ENCODE measurements at places on chromosomes 2 and 18. TPM values are rescaled to one million over a fixed set of nuclear protein-coding genes. Genes with fewer than 3 reads are reported as not detected.

NT5C1B gene
- total RNA-seq = not detected

FBXO48 gene
- 0.90 TPM for total RNA-seq

RAPGEF4 gene
- total RNA-seq = 1.4 TPM

SERPINB3 gene
- not detected for total RNA-seq

TCF23 gene
- total RNA-seq = 0.20 TPM

MSGN1 gene
- total RNA-seq = not detected

COL4A3 gene
- 20.9 TPM for total RNA-seq

ALPG gene
- total RNA-seq = not detected

ZEB2 gene
- total RNA-seq = 23.3 TPM

GRCh38 chr2:67048314-67048713 is 348.8 kb upstream of the ETAA1 start:
- H3K36me3 ChIP-seq = no peaks in the 10 kb centered on the region
- H3K27ac ChIP-seq = no peak overlapping the region
- DNase-seq = no peak

GRCh38 chr2:234377761-234378391 is 119.0 kb downstream of the ARL4C start:
- H3K36me3 ChIP-seq = no peaks in the 10 kb centered on the region
- H3K4me3 ChIP-seq = no peak overlapping the region
- no peak overlapping the region for H3K27ac ChIP-seq
- no peak for DNase-seq
- no peaks in the 10 kb centered on the region for H3K4me1 ChIP-seq

DNA sequence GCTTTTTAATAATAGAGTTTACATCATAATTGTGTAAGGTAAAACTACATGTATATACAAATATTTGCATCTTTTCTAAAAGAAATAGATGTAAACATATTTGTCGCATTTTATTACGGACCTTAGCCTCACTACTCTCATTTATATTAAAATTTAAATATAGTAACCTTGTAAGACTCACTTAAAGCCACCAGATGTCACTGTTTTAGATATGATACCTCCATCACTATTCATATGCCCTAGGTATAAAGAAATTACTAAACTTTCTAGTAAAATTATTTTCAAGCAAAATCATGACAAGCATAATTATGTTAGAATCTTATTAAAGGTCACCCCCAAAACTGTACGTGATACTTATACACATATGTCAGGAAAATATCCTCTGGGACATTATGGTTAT is 674.3 kb upstream of the REG3G start:
- H3K36me3 ChIP-seq = no peaks in the 10 kb centered on the region
- no peak overlapping the region for H3K27ac ChIP-seq
- DNase-seq = no peak
- no peaks in the 10 kb centered on the region for H3K4me1 ChIP-seq

GRCh38 chr2:135154962-135155361 is 102.9 kb downstream of the RAB3GAP1 start:
- H3K4me1 ChIP-seq = no peaks in the 10 kb centered on the region
- peaks cover 100% of the 10 kb centered on the region for H3K36me3 ChIP-seq
- no peak overlapping the region for H3K27ac ChIP-seq
- no peak overlapping the region for H3K4me3 ChIP-seq
- H3K27me3 ChIP-seq = no peaks in the 10 kb centered on the region
- DNase-seq = no peak

GRCh38 chr2:98759827-98760625 is 29.1 kb upstream of the MGAT4A start:
- H3K27ac ChIP-seq = no peak overlapping the region
- H3K4me1 ChIP-seq = no peaks in the 10 kb centered on the region
- no peaks in the 10 kb centered on the region for H3K27me3 ChIP-seq
- no peak for DNase-seq
- H3K4me3 ChIP-seq = no peak overlapping the region

DNA sequence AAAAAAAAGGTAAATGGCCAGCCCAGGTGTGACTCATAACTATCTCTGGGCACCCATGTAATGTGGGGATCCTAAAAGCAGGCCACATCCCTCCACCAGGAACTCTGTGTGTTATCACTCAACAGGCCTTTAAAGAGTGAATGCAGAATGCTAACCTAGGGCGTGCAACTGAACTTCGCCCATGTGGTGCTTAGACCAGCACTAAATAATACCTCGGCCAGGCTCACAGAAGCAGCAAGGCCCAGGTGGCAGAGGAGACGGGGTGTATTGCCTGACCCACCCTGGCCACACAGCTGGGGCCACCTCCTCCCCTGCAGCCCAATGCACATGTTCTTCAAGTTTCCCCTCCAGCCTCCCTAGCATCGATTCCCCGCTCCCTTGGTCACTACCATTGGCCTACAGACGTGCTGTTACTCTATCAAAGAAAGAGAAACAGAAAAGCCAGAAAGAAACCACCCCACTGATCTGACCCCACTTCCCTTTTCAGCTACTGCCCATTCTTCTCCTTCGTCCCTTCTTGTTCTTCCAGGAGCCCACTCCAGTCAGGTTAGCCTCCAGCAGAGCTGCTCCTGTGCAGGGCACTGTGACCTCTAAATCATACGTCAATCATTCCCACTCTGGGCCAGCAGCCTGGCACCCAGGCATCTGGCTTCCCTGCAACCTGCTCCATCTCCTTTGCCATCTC is 22.0 kb downstream of the FAM178B start:
- H3K36me3 ChIP-seq = no peaks in the 10 kb centered on the region
- H3K4me1 ChIP-seq = no peaks in the 10 kb centered on the region
- H3K27me3 ChIP-seq = no peaks in the 10 kb centered on the region
- H3K27ac ChIP-seq = no peak overlapping the region

- no peak for DNase-seq
- H3K36me3 ChIP-seq = no peaks in the 10 kb centered on the region
- H3K27me3 ChIP-seq = peaks cover 97% of the 10 kb centered on the region
- H3K27ac ChIP-seq = no peak overlapping the region
Measured at GRCh38 chr2:44929159-44929734, 12.3 kb upstream of the SIX3 start.

- no peak for DNase-seq
- no peaks in the 10 kb centered on the region for H3K27me3 ChIP-seq
- peaks cover 76% of the 10 kb centered on the region for H3K4me1 ChIP-seq
- H3K27ac ChIP-seq = peak overlapping the region; percentile 95
- peak overlapping the region; percentile 17 for H3K4me3 ChIP-seq
Measured at GRCh38 chr18:3209859-3210569, 9.8 kb downstream of the MYOM1 start.

DNA sequence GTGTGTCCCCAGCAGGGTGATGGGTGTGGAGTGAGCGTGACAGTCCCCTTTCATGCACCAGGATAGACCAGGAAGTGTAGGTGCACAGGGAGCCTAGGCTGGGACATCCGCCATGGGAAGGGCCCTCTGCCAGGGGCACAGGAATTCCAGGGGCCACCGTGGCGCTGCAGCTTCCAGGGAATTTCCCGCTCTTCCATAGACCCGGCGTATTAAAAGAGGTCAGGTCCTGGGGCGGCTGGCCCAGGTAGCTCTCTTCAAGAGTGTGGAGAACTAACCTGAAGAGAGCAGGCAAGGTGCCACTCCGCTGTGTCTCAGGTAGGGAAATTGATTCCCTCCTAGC is 42.0 kb downstream of the ATP6V1C2 start:
- no peak overlapping the region for H3K4me3 ChIP-seq
- no peak overlapping the region for H3K27ac ChIP-seq

- H3K36me3 ChIP-seq = peaks cover 13% of the 10 kb centered on the region
- peaks cover 34% of the 10 kb centered on the region for H3K4me1 ChIP-seq
- H3K4me3 ChIP-seq = peak overlapping the region; percentile 92
- no peaks in the 10 kb centered on the region for H3K27me3 ChIP-seq
Measured at GRCh38 chr2:3377279-3377611, 373 bp downstream of the EIPR1 start.

DNA sequence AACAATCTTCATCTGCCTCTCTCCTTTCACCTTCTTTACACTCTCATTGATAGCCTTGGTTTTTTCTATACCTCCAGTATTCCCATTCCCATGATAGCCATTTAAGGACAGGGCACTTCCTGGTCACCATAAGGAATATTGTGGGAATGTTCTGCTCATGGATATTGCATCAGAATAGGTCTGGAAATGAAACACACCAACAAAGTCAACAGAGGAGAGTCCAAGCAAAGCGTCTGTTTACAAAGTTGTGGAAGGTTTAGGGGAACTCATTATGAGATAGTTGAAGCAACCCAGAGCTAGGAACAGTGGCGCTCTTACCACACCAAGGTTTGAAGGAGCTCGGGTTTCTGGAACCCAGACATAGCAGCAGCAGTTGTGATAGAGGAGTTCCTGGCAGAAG is 150.3 kb upstream of the TNP1 start:
- H3K27me3 ChIP-seq = no peaks in the 10 kb centered on the region
- H3K4me3 ChIP-seq = no peak overlapping the region
- H3K27ac ChIP-seq = no peak overlapping the region

DNA sequence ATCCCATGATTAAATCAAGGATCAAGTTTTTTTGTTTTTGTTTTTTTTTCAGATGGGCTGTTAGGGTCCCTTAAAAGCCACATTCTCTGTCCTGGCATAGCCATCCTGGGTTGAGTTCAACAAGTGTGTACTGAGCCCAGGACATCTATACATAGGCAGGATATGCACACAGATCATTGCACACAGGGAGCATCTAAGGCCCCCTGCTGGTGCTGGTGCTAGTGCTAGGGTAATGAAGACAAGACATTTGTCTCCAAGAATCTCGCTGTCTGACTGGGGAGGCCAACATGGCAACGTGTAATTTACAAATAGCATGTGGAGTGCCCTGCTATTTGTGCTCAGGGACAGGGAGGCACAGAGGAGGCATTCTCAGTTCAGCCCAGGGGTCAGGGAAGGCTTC is 124.5 kb downstream of the VAPA start:
- H3K4me3 ChIP-seq = no peak overlapping the region
- no peaks in the 10 kb centered on the region for H3K4me1 ChIP-seq
- H3K36me3 ChIP-seq = no peaks in the 10 kb centered on the region
- no peak overlapping the region for H3K27ac ChIP-seq

DNA sequence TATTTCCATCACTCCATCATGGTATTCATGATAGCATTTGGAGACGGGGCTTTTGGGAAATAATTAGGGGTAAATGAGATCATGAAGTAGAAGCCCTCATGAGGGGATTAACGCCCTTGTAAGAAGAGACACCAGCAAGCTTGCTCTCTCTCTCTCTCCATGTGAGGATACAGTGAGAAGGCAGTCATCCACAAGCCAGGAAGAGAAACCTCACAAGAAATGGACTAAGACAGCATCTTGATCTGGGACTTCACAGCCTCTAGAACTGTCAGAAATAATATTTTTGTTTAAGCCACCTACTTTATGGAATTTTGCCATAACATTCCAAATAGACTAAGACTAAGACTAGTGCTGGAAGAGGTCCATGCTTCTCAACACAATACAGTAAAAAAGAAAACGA is 464.6 kb upstream of the GCFC2 start:
- H3K36me3 ChIP-seq = no peaks in the 10 kb centered on the region
- no peak overlapping the region for H3K27ac ChIP-seq
- no peak for DNase-seq
- H3K4me1 ChIP-seq = no peaks in the 10 kb centered on the region

DNA sequence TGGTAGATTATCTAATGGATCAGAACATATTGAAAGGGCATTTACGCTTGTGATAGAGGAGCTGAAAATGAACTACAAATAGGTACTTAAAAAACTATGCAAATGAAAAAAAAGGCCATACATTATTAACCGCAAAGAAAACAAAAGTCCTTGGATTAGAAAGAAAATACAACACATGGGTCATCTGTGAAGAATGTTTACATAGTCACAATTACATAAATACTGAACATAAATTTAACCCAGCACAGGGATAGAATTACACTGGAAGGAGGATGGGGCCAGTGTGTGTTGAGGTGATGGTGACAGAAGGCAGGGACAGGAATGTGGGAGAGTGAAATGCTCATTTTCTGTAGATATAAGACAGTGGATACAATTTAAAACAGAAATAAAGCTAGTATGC is 6.6 kb downstream of the NTSR2 start:
- no peaks in the 10 kb centered on the region for H3K27me3 ChIP-seq
- H3K36me3 ChIP-seq = no peaks in the 10 kb centered on the region
- peaks cover 10% of the 10 kb centered on the region for H3K4me1 ChIP-seq
- no peak for DNase-seq
- H3K4me3 ChIP-seq = no peak overlapping the region
- H3K27ac ChIP-seq = no peak overlapping the region

GRCh38 chr2:201879996-201880395 is 73.7 kb downstream of the CDK15 start:
- H3K4me3 ChIP-seq = no peak overlapping the region
- H3K36me3 ChIP-seq = no peaks in the 10 kb centered on the region
- H3K4me1 ChIP-seq = peaks cover 38% of the 10 kb centered on the region
- peak overlapping the region; percentile 46 for H3K27ac ChIP-seq

- H3K27me3 ChIP-seq = no peaks in the 10 kb centered on the region
- no peaks in the 10 kb centered on the region for H3K4me1 ChIP-seq
- no peaks in the 10 kb centered on the region for H3K36me3 ChIP-seq
- no peak for DNase-seq
- no peak overlapping the region for H3K4me3 ChIP-seq
Measured at GRCh38 chr2:7539760-7540159, 622.5 kb downstream of the RNF144A start.

DNA sequence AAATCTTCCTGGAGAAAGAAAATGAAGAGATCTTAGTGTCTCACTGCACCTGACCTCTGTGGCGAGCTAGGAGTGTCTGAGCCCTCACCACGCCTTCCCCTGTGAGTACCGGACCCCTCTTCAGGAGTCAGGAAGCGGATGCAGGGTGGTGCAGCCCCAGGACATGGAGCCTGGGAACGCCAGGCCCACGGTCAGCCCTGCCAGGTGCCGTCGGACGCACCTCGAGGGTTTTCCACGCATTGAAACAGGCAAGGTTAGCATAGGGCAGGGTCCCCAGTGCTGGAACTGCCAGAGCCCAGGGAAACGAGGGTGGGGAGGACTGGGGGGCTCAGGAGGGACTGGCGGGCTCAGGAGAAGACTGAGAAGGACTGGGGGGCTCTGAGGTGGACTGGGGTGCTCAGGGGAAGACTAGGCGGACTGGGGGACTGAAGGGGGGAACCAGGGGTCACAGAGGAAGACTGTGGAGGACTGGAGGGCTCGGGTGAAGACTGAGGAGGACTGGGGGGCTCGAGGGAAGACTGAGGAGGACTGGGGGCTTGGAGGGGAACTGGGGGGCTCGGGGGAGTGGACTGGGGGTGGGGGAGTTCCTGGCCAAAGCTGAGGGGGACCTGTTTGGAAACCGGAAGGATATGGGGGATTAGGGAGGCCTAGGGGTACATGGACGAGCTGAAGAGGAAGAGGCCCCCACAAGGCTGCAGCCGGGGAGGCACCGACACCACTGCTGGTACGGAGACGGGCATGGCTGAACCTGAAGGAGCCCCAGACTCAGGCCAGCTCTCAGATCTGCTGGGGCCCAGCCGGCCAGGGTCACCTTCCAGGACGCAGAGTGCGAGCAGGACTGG is 65.2 kb upstream of the SNTG2 start:
- H3K27ac ChIP-seq = no peak overlapping the region
- H3K4me1 ChIP-seq = no peaks in the 10 kb centered on the region
- H3K4me3 ChIP-seq = no peak overlapping the region
- H3K27me3 ChIP-seq = peaks cover 2% of the 10 kb centered on the region

GRCh38 chr2:137523931-137524330 is 440.3 kb upstream of the HNMT start:
- H3K27ac ChIP-seq = no peak overlapping the region
- H3K36me3 ChIP-seq = no peaks in the 10 kb centered on the region
- DNase-seq = no peak
- no peaks in the 10 kb centered on the region for H3K27me3 ChIP-seq
- no peaks in the 10 kb centered on the region for H3K4me1 ChIP-seq
- no peak overlapping the region for H3K4me3 ChIP-seq

- H3K4me1 ChIP-seq = peaks cover 9% of the 10 kb centered on the region
- H3K36me3 ChIP-seq = no peaks in the 10 kb centered on the region
- no peak for DNase-seq
- H3K27me3 ChIP-seq = no peaks in the 10 kb centered on the region
- H3K27ac ChIP-seq = no peak overlapping the region
Measured at GRCh38 chr2:202109139-202109736, 36.2 kb downstream of the KIAA2012 start.

GRCh38 chr2:157032017-157032416 is 225.5 kb upstream of the GALNT5 start:
- no peaks in the 10 kb centered on the region for H3K4me1 ChIP-seq
- H3K27ac ChIP-seq = no peak overlapping the region
- no peak overlapping the region for H3K4me3 ChIP-seq
- no peak for DNase-seq
